GM12891 (cell line): ENCODE measurements at places on chromosomes 4 and X.

DNA sequence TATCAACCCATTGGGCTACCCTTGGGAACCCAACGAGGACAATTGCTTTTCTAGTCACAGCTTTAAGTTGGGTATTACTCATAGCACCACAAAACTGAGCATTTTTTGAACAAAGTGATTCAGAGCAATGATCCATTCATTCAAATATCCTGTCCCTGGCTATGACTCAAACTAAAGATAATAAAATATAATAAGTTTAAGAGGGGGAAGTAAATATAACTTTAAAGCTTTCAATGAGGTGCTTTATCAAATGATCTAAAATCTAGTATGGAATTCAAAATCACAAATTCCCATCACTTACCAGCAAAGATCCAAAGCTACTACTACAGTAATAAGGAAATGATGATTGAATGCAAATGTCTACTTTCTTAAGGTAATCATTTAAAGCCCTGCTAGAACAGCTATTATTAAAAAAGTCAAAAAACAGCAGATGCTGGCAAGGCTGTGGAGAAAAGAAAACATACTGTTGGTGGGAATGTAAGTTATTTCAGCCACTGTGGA, 39.8 kb upstream of the S100G start:
- DNase-seq = no peak

DNA sequence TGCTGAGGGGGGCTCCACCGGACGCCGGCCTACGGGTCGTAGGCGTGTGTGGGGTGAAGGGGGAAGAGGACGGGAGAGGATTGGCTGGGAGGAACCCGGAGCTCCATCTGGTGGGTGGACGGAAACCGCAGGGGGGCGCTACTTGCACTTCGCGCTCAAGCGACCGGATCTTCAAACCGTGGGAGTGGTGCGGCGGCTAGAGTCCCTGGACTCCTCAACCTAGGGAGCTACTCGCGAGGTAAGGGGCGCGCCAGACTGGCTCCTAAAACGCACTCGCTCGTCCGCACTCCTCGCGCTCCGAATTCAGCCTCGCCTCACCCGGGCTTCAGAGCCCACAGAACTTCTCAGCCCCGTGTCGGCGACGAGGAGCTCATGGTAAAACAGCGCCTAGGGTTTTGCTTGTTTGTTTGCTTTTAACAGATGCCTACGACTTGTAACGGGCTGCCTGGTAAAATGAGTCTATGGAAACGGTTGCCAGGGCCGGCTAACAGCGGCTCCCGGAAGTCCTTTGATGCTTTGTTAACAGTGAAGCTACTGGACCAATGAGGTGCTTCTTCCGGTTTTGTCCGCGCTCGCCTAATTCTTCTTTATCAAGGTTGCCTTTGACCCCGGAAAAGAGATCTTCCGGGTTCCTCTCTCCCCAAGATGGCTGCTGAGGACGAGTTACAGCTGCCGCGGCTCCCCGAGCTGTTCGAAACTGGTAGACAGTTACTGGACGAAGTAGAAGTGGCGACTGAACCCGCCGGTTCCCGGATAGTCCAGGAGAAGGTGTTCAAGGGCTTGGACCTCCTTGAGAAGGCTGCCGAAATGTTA, at the start of gene IGBP1:
Gene IGBP1, plus strand, starts transcription at position 145 of the 813 bp plus-strand sequence. Its CDS starts 501 bp downstream, at position 646.
- peak; percentile 36 for DNase-seq

GRCh38 chr4:177532358-177532757, 90.1 kb upstream of the AGA start:
- no peak for DNase-seq

GRCh38 chr4:112523008-112523721, 7.2 kb upstream of the NEUROG2 start:
- DNase-seq = no peak

- no peak for DNase-seq
These were observed 4.1 kb downstream of the SLC39A8 start for GRCh38 chr4:102341201-102341600.

DNA sequence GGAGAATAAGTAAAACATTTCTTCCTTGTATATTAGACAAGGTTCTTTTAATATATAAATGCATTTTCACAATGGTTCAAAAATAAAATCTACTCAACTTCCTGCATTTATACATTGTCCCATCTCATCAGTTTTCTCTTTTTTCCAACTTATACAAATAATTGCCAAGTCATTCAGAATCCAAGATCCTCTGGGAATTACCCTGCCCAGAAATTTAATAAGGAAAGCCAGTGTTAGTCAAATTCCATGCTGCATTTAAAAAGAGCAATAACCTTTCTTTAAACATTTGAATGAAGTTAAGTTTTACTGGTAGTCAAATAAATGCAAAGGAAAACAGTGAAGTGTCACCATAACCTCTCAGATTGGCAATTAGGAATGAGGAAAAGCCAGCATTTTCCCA, 357.9 kb downstream of the PPP3CA start:
- no peak for DNase-seq

GRCh38 chrX:85111347-85111746, 107.7 kb downstream of the APOOL start:
- DNase-seq = no peak

- no peak for DNase-seq
These were observed 197.6 kb downstream of the BCOR start for GRCh38 chrX:39899856-39900776.

GRCh38 chr4:135177321-135177720, 975.7 kb upstream of the PABPC4L start:
- no peak for DNase-seq

GRCh38 chr4:169274033-169274432, 3.3 kb upstream of the SH3RF1 start:
- no peak for DNase-seq

- DNase-seq = no peak
These were observed 41.5 kb upstream of the PTCHD1 start for GRCh38 chrX:23292988-23293651.

GRCh38 chrX:53682885-53683555, 3.5 kb downstream of the HUWE1 start:
- DNase-seq = no peak

DNA sequence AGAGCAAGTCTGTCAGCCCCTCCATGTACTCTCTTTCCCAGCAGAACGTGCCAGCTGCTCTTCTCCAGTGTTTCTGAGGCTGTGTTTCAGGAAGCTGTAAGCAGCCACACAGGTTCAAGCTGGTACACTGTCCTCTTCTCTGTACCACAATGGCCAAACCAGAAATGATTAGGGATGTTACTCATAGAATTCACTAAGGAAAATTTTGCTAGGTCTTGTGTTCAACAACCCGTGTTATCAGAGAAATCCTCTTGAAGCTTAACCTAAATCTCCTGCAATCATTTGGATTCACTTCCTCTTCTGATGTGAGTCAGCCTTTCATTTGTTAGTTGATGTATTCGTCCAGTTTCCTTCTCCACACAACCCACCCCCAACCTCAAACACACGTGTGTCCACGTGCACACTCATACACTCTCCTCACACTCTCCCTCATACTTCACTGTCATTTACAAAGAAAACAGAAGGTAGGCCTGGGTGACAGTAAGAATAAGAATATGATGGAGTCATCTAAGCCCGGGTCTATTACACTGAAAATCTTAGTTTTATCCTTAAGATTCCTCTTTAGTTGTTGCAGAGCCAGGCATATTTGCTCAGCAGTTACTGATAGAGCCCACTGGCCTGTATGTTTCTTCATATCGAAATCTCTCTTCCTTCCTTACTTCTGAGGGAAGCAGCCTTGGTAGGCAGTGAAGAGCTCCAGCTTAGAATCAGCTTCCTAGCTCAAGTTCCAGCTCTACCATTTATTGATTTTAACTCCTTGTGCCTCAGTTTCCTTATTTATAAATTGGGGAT, 63.4 kb downstream of the DCUN1D4 start:
- DNase-seq = no peak

DNA sequence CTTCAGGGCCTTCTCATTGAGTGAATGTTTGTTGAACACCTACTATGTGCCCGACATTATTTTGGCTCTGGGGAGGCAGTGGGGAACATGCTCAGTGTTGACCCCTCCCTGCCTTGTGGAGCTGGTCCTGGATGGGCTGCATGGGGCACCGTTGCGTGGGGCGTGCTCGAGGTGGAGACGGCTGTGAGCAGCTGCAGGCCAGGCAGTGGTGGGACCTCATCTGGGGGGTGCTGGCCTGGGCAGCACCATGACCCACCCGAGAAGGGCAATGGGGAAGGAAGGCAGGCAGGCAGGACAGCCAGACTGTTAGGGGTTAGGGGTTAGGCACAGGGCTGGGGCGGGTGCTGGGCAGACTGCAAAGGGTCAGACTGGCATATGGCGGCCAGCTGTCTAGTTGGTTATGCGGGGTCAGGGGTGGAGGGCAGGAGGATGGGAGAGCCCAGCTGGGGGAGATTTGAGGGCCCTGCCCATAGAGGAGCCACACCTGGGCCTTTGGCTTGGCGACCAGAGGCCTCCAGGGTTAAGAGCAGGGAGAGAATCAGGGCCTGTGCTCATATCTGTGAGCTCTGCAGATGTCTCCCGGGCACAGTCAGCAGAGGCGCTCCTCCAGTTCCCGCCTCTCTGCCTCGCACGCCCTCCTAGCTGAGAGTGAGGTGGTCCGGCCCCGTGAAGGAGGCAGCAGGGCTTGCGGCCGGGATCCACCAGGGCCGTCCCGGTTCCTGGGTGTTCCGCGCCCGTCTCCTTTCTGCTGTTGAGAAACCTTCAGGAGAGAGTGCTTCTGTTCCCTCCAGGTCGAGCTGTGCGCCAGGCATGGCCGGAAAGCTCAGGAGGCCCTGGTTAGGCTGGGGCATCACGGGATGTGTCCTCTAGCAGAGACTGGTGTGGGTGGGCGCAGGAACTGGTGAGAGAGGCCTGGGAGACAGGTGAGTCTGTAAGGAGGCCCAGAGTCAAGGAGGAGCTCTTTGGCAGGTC, 73.3 kb downstream of the RGS12 start:
- no peak for DNase-seq

GRCh38 chr4:165678236-165678935, 194.7 kb upstream of the TLL1 start:
- DNase-seq = no peak
